Activated CD8-positive, alpha-beta memory T cell treated with anti-CD3 and anti-CD28 coated beads for 36 hours (primary cell): ENCODE measurements at places on chromosomes 12 and 14. TPM values are rescaled to one million over a fixed set of nuclear protein-coding genes. Genes with fewer than 3 reads are reported as not detected.

The C14orf93 gene
- 8.9 TPM for total RNA-seq

The RNASE4 gene
- total RNA-seq, result 0.57 TPM

The NTF3 gene
- total RNA-seq, result not detected

The HEBP1 gene
- 14.8 TPM for total RNA-seq

The E2F7 gene
- 7.2 TPM for total RNA-seq

The TOMM20L gene
- not detected for total RNA-seq

The B4GALNT3 gene
- 2.2 TPM for total RNA-seq

The GZMB gene
- 6,616 TPM for total RNA-seq

The DPY19L2 gene
- 8.7 TPM for total RNA-seq

The LBHD2 gene
- total RNA-seq, result not detected
